ENCODE measurements at places on chromosomes 2 and 18.

- no peak for DNase-seq
Measured at GRCh38 chr2:83234246-83234645, 1224.8 kb downstream of the SUCLG1 start.

DNA sequence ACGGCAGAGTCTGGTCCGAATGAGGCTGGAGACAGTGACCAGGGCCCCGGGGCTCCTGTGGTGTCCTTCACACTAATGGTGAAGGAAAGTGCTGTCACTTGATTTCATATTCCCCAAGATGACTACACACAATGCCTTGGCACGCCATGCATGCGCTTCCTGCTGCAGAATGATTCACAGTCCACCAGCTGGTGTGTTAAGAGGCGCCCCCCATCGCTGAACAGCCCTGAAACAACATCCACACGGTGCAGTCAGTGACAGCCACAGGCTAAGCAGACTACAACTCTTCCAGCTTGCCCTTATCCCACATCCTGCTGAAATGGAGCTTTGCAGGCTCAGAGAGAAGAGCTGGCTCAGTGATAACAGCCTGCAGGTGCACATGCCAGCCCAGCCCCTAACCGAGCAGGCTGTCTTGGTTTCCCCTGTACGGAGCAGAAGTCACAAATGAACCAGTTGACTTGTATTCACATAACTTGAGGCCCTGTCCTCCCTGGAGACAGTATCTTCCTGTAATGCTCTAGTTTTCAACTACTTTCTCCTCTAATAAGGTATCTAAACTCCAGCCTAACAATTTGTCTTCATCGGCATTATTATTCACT is 24.3 kb upstream of the CDH20 start:
- DNase-seq, result peak; percentile 6

DNA sequence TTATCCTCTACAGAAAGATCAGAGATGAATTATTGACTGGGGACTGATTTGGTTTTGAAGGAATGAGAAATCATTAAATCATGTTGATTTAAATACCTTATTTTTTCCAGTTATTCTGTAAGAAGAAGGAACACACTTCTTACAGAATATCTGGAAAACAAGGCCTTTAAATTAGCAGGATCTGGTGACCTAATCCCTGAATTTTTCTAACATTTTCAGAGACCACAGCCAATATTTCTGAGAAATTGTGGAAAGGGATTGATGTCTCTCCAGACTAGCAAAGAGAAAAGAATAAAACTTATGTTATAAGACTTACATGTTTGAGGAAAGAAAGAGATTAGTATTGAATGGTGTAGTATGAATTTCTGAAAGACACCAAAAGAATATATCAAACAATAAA is 104.0 kb downstream of the KCNE4 start:
- no peak for DNase-seq

- no peak for DNase-seq
Measured at GRCh38 chr18:11089931-11090715, 59.2 kb downstream of the PIEZO2 start.

DNA sequence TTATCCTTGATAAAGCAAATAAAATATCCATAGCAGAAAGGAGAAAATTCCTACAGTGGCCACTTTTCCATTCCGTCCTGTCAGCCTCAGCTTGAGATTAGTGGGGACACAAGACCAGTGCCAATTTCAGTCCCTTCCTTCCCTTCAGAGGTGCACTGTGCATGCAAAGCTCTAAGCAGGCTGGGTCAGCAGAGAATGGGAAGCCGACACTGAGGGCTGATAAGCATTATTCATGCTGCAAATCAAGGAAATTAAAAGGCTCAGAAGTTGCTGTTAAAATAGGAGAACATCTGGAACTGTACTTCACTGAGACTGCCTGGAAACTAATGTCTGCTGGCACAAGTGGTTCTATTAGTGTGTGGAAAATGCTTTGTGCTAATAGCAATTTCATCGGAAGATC is 534.3 kb downstream of the ADCYAP1 start:
- DNase-seq, result no peak

DNA sequence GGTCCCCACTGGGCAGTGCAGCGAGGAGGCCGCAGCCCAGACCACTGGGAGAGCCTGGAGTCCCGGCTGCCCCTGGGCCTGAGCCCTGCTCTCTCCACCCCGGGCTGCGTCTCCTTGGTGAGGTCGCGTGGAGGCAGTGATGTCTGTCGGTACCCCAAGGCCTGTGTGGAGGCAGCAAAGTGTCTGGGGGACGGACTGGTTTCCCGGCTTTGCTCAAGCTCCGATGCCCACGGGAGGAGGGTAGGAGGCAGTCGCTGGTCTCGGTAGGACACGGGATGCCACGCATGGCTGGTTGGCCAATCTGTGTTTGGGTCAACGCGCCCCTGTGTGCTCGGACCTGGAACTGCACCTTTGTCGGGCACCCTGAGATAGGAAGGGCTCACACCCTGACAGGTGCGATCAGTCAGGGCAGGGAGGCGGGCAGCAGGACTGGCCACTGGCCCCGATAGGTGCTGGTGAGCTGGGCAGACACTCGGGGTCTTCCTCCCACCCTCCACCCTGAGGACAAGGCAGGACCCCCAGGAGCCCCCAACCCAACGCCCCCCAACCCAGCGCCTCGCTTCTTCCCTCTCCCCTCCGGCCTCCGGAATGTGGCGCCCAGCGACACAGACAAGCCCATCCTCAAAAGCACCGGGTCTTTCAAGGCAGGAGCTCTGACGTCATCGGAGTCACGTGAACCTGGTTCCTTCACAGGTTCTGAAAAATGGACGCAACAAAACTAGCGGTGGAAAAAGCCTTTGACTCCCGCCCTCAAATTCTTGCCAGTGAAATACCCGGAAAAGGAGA is 288.6 kb downstream of the NDUFA10 start:
- DNase-seq, result peak; percentile 30

- DNase-seq, result peak; percentile 45
Measured at GRCh38 chr2:158179660-158180059, 78.0 kb downstream of the UPP2 start.

DNA sequence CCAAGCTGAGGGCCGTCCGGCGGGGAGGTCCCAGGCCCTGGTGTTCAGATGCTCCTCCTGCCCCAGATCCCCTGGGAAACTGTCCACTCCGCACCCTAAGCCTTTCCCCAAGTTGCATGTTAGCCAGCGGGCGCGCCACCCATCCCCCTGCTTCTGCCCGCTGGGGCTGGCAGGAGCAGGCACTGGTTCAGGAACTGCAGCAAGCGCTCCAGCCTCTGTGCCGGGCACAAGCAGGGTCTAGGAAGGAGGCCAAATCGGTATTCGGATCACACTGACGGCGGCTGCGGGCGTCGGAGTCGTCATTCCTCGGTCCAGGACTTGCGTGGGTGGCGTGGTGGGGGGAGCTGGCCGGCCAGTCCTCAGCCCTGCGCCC is 53.7 kb downstream of the FAM168B start:
- no peak for DNase-seq

- DNase-seq, result no peak
Measured at GRCh38 chr2:6637330-6637729, 228.4 kb downstream of the CMPK2 start.

DNA sequence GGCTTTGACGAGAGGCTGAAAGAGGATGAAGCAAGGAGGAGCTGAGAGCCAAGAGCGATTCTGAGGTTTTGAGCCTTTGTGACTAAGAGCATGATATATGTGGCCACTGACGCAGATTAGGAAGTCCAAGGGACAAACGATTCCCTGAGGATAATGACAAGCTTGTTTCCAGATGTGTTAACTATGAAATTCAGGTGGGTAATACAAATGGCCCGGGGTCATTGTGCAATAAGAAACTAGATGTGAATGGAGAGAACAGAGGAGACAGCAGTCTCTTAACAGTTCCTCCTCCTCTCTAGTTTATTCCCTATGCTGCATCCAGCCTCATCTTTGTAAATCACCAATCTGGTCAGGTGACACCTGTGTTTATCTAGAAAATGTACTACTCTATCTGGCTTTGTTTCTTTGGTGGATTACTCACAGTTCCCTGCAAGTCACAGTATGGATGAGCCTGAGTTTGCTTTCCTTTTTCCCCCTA is 84.2 kb downstream of the SOCS6 start:
- peak; percentile 22 for DNase-seq

DNA sequence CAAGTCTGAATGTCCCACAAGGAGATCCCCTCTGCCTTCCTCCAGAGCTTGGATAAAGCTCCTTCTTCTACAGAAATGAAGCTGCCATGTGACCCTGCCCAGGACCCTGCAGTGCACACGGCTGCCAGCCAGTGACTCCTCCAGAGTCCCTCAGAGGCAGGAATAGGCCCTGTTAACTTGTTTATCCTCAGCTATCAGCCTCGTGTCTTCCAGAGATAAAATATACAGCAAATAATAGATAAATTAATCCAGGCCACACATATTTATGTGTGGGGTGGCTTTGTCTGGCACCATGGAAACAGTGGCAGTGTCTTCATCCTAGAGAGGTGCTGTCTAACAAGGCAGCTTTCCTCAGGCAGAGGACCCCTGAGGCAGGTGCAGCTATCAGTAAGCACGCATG is 66.7 kb downstream of the TMEM18 start:
- DNase-seq, result no peak

DNA sequence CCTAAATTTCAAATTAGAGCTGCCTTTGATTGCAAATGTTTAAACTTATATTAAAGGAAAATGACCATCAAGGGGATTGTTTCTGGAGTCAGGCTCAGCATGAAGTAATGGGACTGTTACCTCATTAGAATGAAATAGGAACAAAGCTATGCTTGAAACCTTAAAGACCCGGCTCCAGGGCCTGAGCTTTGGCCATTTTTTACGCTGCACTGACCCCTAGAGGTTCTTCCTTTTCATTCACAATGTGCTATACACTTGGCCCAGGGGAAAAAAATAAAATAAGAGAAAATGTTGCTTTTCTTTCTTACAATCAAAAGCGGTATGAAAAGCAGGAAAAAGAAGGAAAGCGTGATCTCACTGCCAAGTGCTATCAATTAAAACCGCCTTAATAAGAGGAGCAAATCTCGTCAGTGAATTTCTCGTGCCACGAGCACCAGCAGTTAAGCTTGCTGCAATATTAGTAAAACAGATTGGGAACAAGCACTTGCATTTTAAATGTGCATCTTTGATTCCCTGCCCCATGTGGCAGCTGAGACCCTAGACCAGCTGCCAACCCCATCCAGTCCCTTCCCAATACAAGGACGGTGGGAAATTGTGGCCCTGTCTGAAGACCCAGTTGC is 96.6 kb downstream of the MBD2 start:
- peak; percentile 57 for DNase-seq

- DNase-seq, result peak; percentile 65
Measured at GRCh38 chr2:9392898-9393765, 30.2 kb downstream of the ITGB1BP1 start.

DNA sequence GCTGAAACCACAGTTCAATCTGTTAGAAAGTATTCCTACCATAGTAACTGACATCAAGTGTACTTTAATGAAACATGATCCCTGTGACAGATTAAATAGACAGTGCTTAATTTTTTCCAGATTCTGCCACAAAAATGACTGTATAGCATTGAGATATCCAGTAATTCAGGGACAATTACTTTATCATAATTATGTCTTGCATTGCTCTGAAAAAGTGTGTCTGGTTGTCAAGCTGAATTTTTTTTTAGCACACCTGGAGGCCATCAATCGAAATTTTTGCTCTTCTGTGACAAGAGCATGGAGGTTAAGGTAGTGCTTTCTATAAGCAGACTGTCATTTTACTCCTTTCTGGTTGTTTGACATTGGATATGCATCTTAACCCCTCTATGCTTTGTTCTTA is 1083.8 kb upstream of the NRXN1 start:
- DNase-seq, result no peak

DNA sequence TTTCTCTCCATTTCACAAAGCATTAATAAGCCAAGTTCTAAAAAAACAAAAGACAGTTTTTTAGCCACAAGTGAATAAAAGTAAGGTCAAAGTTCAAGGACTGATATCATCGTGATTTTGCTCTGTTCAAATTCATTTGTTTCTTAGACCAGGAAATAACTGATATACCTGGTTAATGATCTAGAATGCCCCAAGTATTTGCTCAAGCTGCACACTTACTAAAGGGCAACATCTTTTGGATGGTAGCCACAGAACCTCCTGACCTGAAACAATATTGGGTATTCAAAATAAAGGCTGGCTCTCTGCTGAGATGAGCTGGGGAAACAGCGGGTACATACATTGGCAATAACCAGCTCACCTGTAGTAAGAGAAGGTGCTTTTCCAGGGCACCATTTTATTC is 314.7 kb upstream of the LYPD1 start:
- DNase-seq, result no peak

DNA sequence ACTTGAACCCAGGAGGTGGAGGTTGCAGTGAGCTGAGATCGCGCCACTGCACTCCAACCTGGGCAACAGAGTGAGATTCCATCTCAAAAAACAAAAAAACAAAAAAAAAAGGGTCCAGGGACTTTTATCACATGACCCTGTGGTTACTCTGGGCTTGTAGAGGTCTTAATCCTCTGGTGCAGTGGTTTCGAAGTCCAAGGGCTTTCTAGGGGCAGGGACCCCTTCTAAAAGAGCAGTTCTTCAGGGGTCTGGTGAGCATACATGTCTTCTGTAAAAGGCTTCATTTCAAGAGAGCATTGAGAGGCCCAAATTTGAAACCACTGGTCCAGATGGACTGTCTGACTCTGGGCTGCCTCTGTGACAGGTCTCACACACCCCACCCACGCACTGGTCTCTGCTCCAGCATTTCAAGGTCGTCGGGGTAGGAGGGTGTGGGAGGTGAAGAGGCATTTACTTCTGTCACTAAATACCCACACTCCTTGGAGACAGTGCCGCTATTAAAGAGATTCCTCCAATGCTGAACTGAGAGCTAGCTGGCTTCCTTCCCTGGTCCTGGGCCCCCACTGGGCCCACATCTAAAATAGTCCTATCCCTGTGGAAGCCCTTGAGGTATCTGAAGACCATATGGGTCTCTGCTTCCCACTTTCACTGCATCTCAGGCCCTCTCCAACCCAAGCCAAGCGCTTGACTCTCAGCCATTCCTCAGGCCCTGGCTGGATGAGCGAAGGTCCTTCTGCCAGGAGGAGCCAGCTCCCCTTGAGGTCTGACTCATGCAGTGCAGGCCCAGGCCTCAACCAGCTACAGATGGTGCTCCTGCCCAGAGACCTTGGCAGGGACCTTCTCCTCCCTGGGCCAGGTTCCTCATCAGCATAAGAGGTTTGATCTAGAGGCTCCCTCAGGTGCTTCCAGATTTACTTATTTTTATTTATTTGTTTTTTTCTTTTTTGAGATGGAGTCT is 44.8 kb downstream of the PAX8 start:
- peak; percentile 78 for DNase-seq

DNA sequence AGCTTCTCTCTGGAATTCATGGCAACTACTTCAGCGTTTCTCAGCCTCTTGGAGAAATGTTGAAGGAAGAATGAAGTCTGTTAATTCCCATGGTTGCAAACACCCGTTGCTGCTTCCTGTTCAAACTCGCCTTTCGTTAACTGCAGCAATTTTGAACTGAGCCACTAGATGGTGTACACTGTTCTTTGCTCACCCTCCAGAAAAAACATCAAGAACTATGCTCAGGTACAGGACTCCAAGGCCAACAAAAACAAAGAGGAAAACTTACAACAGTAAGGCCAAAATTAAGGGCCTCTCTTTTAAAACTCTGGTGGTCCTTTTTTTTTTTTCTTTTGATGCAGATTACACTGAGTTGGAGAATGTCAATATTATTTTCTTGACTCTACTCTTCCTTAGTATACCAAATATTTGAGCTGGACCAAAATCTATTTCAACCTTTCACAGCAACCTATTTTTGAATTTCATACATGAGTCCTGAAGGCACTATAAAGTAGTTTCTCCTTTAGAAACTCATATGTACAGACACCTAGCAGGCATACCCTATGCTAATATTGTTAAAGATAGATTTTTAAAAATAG is 58.2 kb downstream of the KLHL14 start:
- DNase-seq, result peak; percentile 69
